ENCODE measurements at places on chromosomes 4 and X.

- DNase-seq: no peak
Observed at GRCh38 chrX:126770179-126770578, 49.4 kb upstream of the PRR32 start.

- DNase-seq: no peak
Observed at GRCh38 chr4:136650541-136651277, 881.6 kb downstream of the PCDH18 start.

DNA sequence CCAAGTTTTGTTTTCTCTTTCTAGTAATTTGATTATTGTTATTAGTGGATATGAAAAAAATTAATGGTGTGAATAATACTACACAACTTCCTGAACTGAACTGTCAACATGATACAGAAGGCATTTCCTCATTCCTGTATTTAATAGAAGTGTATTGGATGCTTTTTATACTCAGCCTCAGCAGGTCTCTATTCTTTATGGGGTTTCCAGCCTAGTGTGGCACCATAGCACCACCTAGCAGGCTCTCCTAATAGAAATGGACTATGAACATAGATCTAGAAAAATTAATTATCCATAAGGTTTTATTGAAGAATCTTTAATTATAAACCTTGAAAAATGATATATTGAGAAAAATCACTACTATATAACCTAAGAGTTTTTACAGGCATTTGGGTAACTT lies 52.4 kb downstream of the GLRB start:
- DNase-seq: no peak

- DNase-seq: no peak
Observed at GRCh38 chr4:138181287-138181686, 60.9 kb downstream of the SLC7A11 start.

DNA sequence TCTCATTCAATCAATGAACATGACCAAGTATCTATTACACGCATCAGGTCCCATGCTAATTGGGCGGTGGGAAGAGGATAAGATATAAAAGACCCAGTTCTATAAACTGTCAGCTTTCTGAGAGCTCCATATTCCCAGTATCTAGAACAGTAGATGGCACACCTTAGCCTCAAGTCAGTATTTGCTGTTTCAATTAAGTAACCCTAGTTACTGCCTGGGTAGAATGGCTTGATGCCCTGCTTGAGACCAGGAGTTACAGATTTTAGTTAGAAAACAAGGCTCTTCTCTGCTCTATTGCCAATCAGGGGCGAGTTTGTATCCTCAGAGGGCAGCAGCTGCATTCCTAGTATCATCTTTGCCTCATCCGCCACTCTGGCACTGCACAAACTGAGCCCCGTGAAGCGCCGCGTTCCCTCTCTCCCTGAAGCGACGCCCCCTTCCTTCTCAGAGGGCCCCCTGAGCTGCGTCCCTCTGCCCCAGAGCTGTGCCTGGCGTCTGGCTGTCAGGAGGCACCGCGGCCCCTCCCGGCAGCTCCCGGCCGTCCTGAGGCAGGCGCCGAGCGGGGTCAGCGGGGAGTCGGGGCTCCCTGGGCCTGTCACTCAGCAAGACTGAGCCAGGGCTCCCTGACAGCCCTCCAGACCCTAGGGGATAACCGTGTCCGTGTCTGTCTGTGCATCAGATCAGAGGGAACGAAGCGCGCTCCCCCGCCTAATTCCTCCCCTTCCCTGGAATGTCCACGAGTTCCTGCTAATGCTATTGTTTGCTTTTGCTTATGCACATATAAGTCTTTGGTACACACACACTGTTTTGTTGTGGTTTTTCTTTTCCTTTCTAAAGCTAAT lies 212.4 kb upstream of the TTC29 start:
- no peak for DNase-seq

All from stimulated activated CD4-positive, alpha-beta T cell treated with anti-CD3 and anti-CD28 coated beads, Interleukin-15, amount 100 ng/mL, for 48 hours (primary cell).